ENCODE measurements at places on chromosomes 7 and 10.

DNA sequence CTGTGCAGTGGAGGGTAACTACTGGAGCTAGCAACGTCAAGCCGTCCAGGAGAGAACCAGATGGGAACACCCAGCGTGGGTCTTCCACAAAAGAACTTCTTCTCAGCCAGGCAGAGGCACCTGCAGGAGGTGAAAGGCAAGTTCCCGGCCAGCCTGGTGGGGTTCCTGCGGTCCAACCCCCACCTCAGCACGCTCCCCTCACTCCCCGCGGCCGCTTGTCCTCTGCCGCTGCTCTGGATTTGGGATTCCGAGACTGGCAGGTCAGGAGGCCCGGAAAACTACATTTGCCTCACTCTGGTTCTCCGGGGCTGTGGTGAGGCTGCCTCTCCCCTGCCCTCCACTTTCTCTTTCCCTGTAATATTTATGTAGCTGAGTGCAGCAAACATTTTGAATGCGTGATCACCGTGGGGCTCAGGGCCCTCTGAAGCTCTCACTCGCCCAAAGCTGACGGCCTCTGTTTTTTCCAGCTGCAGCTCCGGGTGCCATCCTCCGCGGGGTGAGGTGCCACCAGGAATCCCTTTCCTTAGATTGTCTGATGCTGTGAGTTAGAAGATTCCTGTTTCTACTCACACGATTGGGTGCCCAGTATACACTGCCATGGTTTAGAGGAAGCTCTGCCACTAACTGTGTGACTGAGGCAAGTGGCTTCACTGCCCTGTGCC is 366.9 kb downstream of the DNAJB6 start:
- no peak for DNase-seq

GRCh38 chr10:123570051-123570897 is 95.9 kb upstream of the GPR26 start:
- no peak for DNase-seq

DNA sequence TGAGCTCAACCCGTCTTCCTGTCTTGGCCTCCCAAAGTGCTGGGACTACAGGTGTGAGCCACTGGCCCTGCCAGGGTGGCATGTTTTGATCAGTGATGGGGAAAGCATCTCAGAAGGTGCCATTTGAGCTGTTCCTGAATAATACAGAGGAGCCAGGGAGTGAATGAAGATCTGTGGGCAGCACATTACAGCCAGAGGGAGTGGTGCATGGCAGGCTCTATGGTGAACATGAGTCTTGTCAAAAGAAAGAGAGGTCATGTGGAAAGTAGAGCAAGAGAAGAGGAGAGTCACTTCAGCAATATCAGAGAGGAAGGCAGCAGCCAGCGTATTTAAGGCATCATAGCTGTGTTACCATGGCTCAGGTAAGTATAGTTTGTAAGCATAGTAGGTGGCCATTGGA is 275.7 kb upstream of the LRGUK start:
- no peak for DNase-seq

DNA sequence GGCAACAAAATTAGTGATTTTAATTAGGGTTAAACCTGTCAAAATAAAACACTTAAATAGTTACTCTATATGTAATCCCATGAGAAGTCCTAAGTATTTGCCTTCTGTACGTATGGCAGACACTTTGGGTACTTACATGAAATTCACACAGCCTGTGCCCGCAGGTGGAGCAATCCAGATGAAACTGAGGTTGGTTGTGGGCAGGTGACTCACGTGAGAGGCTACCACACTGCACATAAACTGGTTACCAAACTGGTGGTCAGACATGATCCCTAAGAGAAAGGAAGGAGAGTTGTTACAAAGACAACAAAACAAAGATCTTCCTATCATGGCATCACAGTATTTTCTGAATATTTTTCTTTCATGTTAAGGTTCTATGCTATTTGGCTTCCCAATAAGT is 156.1 kb downstream of the RELN start:
- no peak for DNase-seq

DNA sequence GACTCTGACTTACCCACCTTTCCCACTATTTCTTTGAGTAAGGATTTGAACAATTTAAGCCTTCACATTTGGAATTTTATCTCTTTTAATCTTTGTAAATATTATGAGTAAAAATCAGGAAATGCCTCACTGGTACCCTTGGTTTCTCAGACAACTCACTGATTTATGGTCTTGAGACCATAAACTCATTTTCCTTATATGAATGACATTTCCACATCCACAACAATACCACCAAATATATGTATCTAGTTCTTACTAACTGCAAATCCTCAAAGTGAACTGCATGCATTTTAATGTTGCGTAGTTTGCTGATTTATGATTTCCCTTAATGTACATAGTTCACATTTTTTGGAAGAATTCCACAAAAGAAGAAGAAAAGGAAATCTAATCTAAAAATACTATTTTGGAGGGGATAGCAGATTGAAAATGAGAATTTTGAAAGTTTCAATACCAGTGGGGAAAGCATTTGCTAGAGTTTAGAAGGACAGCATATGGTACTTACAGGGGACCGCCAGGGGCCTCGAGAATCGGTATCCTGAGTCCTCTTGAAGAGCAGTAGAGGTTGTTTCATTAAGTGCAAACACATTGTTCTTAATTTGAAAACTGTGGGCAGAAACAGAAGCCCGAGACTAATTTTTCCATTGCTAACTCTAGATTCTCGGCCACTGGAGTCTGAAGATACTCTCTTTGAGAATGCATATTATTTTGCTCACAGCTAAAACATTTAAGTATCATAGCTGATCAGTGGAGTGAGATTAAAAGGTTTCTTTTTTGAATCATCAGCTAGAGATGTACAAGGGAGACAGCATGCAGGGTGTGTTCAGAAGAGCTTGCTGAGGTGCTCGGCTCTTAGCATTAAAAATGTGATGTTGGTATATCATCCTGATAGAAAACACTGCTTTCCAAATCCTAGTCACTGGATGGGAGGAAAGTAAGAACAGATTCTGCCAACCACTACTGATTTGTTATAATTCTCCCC is 964.0 kb downstream of the GATA3 start:
- DNase-seq, result no peak

DNA sequence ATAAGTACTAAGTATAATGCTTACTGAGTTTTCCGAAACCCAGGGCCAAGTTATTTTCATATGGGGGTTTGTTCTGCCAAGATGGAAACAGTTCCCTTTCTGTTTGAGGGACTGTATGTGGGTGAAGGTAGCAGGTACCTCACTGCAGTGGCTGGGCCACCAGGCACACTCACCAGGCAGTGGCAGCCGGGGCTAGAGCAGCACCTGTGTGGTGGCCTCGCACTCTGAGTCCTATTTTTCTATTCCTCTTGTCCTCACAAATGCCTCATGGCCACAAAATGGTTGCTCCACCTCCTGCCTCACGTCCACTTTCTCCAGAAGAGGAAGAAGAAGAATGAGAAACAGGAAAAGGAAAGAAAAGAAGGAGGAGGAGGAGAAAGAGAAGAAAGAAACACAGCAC is 167.3 kb upstream of the SHH start:
- DNase-seq, result no peak

- no peak for DNase-seq
These were observed 208.7 kb upstream of the POM121L12 start for GRCh38 chr7:52826515-52827265.

DNA sequence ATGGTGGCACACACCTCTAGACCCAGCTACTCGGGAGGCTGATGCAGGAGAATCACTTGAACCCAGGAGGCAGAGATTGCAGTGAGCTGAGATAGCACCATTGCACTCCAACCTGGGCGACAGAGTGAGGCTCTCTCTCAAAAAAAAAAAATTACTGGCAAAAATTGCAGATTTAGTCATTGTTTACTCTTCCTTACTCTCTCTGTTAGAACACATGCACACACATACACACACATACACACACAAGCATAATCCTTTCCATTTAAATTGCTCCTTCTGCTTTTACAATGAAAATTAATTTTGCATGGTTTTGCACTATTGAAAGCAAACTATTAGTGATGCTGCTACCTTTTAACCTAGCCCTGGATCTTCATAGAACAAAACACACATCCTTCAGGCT is 15.4 kb upstream of the UCN3 start:
- DNase-seq, result no peak

GRCh38 chr7:47088329-47089067 is 493.4 kb downstream of the TNS3 start:
- no peak for DNase-seq

- no peak for DNase-seq
These were observed 32.5 kb downstream of the MAP3K8 start for GRCh38 chr10:30466445-30466844.

GRCh38 chr10:104076743-104077160 is 8.9 kb downstream of the COL17A1 start:
- no peak for DNase-seq

DNA sequence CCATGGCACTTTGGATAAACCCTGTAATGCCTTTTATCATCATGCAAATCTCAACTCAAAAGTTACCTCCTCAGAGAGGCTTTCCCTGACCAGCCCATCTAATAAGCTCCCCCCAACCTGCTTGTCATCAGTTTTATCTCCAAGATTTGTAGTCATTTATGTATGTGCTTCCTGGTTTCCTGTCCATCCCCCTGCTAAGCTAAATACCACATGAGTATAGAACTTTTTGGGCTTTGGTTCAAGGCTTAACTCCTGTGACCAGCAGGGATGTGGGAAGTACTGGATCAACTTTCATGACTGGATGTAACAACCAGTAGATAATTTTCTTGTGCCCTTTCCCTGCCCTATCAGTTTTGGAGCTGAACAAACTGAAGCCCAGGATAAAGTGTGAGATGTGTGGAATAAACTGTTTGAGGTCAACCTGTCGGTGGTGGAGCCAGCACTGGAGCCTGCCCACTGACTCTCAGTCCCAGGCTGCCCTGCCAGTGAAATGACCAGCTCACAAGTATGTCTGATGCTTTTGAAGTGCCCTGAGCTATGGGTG is 148.6 kb downstream of the CYP26A1 start:
- no peak for DNase-seq

DNA sequence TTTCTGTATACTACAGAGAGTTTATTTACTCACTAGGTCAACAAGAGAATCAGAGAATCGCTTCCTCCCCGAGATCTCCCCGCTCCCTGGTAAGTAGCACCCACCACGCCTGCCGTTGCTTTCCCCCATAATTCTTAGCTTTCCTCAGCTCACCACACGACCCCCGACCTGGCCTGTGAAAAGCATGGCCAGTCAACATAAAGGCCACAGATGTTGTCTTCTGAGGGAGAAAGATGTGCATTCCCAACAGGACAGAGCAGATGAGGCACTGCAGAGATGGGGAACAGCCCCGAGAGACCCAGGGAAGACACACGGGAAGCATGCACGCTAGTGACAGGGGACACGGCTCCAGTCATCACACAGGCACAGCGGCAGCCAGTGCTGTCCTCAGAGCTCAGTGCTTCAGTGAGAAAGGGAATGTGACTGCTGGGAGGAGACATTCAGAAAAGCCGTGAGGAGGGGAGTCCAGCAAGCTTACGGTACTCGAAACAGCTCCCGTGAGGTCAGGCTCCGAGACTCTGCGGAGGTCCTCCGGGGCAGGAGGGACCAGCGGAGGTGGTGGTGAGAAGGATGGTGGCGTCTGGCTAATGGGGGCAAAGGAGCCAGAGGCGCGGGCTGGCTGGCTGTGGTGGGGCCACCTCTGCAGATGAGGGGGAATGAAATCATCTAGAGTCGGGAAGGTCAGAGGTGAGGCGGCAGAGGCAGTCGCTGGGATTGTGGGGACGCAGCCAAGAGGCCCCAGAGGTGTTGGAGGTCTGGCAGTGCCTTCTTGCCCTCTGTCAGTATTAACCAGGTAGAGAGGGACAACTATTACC is 123.4 kb upstream of the PDLIM1 start:
- DNase-seq, result no peak

DNA sequence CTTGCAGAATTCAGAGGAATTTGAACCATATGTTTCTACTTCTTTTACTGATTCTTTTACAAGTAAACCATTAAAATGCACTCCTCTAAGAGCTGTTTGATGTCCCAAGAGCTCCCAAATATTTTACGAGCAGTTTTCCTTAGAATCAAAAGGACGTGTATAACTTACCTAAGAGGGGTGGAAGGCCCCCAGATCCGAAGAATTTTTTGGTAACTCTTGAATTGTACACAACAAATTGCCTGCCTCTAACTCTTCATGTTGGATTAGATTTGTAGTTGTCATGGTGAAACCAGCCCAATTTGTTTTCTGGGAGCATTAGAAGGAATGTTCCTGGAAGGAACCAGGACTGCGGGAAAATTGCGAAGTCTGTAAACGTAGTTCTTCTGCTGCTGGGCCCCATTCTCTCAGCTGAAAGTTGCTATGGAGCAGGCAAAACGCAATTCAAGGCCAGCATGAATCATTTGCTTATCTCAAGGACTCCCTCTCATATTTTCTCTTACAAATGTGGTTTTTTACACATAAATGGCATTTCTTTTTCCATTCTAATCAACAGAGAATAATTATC is 124.8 kb upstream of the TMEM72 start:
- no peak for DNase-seq

GRCh38 chr10:96619796-96620773 is 33.3 kb upstream of the TM9SF3 start:
- DNase-seq, result no peak

DNA sequence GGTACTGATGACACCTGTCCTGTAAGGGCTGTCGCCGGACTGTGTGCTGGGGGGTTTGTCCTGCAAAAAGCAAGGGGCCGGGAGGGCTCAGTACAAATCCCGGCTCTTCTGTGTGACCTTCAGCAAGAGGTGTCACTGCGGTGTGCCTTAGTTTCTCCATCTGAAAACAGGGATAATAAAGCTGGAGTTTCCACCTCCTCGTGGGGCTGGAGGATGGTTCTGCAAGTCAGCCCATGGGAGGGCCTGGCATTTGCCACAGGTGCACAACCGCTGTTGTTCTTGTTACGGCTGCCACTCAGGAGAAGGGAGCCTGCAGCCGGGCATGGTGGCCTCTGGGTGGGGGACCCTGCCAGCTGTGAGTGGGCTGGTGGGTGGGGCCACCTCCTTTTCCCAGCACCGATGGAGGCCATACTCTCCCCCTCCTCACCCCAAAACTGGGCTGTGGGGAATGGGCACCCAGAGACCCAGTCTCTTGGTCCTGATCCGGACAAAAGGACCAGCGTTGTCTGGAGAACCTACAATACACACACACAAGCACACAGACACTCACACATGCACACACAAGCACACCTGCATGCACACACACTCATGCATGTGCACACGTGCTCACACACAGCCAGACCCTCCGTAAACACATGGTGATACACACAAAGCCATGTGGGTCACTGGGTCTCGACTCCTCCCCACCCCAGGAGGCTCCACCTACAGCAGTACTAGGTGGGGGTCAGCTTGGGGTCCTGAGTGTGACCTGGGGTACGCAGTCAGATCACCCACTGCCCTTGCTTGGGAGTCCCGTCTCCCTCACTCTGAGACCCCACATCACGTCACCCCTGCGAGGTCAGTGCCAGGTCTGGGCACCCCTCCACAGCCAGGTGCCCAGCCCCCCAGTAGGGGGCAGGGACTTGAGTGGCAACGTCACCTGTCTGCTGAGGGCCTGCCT is 34.1 kb downstream of the ELFN1 start:
- DNase-seq, result no peak

- DNase-seq, result no peak
These were observed 17.9 kb downstream of the BCAP29 start for GRCh38 chr7:107597953-107598352.

Data from stimulated activated CD4-positive, alpha-beta T cell treated with anti-CD3 and anti-CD28 coated beads, Interleukin-1b, Interleukin-23, amount 100 ng/mL, for 1 hour (primary cell).